Right ventricle myocardium inferior (tissue), 1 donor: ENCODE measurements at places on chromosomes 11 and 22. TPM values are rescaled to one million over a fixed set of nuclear protein-coding genes. Genes with fewer than 3 reads are reported as not detected.

TYMP gene
- 15.5 TPM for total RNA-seq

LRRC74B gene
- not detected for total RNA-seq

CHADL gene
- 26.4 TPM for total RNA-seq

ALDH3B2 gene
- total RNA-seq, result not detected

DNA sequence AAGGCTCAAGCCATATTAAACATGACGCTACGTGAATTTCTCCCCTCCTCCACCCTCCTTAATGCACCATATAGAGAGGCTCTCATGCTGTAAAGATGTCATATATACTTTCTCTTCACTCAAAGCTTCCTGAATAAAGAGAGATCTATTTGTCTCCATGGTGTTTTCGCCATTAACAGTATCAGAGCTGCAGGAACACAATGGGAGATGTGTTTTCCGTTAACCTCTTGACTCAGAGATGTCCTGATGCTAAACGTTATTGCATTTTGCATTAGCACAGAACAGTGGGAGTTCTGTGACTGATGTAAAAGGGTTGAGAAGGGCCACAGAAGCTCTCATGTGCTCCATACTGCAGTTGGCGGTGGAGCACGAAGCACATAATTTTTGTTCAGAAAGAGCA is 25.7 kb upstream of the BLID start:
- no peak for DNase-seq

DNA sequence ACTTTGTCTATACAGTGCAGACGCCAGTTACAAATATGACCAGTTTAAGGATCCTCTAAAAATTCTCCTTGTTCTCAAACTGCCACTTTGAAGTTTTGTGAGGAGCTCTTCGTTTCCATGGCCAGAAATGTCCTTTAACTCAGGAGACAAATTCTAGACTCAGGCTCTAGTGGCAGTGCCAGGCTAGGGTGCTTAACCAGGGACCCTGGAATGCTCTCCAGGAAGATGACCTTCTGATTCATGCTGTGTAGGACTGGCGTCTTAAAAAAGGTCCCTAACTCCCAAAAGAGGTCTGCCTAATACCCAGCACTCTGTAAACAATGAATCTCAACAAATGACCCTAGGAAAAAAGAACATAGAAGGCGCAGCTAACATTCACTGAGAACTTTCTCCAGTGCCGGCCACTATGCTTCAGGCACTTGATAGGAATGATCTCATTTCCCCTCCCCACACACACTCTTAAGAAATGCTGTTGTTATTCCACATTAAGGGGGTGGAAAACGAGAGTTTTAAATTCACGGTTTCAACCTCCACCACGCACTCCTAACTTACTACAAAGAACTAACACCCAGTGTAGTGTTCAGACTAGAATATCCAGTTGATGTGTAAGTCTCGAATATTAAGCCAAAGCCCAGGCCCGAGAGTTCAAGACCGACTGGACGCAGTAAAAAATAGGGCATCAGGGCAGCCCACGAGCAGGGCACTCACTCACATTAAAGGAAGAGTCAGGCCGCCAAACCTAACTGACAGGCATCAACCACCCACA is 747 bp downstream of the NXF1 start:
- no peak for DNase-seq

GRCh38 chr11:73285721-73286120 is 13.6 kb downstream of the P2RY6 start:
- DNase-seq, result no peak

GRCh38 chr22:30948930-30949342 is 19.6 kb downstream of the MORC2 start:
- DNase-seq, result no peak

GRCh38 chr11:70429724-70430521 is 31.6 kb downstream of the CTTN start:
- no peak for DNase-seq

DNA sequence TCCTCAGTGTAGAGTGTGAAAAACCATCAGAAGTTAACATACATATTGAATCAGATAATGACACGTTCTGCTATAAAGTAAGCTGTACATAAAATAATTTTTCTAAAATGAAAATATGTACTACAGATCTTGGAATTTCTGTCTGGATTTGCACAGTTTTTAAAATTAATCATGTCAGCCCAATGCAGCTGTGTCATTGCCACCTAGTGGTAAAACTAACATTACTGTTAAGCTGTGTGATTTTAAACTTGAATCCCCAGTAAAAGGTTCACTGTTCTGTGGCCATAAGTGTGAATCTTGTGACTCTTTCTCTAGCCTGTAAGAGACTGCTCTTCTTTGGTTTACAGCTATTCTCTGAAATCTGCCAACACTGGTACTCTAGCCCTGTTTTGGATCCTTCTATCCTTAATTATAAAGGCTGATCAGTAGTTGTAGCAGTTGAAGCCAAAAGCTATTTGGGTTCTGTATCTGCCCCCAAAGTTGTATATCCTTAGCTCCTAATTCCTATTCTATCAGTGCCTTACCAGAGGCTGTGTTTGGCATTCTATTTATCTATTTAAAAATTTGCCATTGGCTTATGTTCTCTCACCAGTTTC is 4.0 kb downstream of the JRKL start:
- DNase-seq, result no peak
